CD4-positive, alpha-beta T cell treated with Interleukin-17A for 1 hour (primary cell): ENCODE measurements at places on chromosomes 2 and 18.

DNA sequence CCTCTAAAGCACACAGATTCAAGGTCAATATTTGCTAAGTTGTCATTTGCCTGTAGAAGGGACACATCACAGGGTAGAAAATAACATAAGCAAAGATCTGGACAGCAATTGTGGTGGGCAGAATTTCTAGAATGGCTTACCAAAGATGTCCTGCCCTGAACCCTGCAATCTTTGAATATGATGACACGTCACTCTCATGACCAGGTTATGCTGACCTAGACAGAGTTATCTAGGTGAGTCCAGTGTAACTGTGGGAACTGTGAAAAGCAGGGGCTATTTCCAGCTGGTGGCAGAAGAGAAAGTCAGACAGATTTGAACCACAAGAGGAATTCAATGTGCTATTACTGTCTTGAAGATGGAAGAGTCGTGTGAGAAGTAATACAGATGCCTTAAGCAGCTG is 112.3 kb upstream of the CNGA3 start:
- no peak for DNase-seq

GRCh38 chr2:173048897-173049661 is 26.6 kb upstream of the MAP3K20 start:
- DNase-seq: no peak

DNA sequence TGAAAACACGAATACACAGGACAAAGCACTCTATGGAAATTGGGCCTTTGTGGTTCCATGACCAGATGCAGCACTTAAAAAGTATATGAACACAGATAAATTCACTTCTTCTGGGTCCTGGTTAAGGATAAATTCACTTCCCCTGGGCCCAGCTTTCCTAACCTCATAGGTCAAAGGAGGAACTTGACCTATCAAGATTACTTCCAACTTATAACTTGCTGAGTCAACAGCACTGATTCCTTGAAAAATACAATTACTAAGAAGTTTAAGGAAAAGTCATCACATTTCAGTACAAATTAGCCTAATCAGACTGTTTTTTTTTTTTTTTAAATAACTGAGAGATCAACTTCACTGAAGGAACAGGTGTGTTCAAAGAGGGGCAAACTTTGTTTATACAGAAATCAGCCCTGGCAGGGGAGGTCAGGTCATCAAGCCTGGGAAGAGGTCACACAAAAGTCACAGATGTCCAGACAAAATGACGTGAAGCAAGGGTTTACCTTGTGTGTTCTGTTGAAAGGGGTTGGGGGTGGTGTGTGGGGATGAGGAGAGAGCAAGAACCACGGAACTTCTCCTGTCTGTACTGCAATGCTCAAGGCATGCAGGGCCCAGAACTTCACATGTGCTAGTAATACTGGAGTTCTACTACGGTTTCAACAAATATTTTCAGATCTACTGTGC is 55.8 kb downstream of the PPP4R1 start:
- DNase-seq: no peak

GRCh38 chr18:58125183-58125582 is 81.2 kb downstream of the NEDD4L start:
- DNase-seq: no peak

DNA sequence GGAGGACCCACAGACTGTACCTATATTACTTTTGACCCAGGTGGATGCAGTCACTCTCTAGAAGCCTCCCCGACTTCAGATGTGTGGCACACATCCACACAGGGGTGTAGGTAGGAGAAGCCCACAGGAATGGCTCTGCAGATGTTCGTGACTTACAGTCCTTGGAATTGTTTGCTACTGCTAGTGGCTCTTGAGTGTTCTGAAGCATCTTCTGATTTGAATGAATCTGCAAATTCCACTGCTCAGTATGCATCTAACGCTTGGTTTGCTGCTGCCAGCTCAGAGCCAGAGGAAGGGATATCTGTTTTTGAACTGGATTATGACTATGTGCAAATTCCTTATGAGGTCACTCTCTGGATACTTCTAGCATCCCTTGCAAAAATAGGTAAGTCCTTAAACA is 605 bp downstream of the SLC9A4 start:
- DNase-seq: no peak

DNA sequence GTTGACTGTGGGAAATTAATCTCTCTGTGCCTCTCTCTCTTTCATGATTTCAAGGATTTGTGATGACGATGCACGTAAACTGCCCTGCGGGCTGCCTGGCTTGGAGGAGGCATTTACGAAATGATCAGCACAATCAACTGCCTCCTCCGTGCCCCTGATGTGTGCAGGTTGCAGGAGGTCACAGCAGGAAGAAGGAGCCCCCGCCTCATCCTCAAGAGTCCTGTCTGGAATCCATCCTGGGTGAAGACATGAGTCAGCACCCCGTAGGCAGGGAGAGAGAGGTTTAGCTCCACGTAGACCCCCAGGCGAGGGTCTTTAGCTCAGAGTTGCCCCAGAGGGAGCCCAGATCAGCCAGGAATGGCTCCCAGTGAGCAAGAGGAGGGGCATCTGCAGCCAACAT is 17.1 kb upstream of the TEX51 start:
- no peak for DNase-seq

- DNase-seq: no peak
Observed at GRCh38 chr2:165623783-165624469, 154.4 kb downstream of the CSRNP3 start.

DNA sequence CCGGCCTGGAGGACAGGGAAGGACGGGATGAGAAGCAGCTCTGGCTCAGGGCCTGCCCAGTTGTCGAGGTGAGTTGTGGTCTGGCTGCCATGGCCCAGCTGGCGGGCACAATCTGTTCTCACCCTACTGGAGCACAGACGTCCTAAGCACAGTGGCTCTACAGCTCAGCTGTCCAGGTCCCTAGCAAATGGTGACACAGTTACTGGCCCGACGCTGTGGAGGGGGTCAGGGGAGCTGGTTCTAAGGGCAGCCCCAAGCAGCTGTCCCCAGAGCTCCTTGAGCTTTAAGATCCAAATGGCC is 32.9 kb downstream of the KCNK3 start:
- DNase-seq: no peak

DNA sequence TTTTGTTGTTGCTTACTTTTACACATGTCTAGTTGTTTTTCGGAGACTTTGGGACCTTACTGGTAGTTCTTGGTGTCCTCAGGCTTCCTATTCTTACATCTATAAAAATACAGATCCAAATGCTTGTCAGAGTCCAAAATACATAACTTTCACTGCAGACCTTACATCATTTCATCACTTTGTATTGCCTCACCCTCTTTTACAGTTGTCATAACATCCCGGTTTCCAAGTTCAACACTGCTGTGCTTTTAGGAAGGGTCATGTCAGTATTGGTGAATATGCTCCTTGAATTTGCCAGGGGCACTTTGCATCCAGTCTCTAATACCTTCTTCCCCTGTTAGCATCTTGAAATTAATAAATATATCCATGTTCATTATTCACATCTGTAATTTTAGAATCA is 518.2 kb upstream of the RAB12 start:
- DNase-seq: no peak

DNA sequence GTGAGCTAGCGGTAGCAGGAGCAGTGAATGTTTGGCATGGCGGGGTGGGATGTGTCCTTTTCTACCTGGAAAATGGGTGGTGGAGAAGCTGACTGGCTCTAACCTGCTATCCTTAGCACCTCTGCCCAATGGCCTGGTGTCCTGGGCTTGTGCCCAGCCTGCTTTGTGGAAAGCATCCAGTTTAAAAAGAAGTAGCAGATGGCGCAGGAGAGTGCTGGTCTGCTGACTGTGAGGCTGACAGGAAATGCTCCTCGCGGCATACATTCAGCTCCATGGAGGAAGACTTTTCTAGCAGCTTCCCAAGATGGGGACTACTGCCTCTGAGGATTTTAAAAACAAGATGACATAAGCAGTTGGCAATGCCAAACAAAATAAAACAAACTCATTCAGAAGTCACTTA is 56.2 kb upstream of the LYPD6B start:
- no peak for DNase-seq

GRCh38 chr2:19228181-19228593 is 130.2 kb downstream of the OSR1 start:
- DNase-seq: no peak

DNA sequence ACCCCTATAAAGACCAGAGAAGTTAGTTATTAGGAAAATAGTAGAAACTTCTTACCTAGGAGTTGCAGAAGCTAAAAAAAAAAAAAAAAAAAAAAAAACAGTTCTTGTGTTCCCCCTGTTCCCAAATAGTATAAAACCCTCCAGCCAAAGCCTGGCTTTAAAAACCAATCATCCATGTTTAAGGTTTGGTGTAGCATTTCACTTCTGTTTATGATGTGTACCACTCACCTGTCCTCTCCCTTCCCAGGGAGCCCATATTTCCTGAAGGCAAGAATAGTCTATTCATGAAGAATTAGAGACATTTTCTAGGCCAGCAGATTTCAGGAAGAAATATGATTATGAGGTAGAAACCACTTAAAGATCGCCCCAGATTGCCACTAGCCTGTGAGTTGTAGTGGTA is 273.6 kb downstream of the SETBP1 start:
- no peak for DNase-seq
